Keratinocyte (primary cell): ENCODE measurements at places on chromosomes 6 and 20. TPM values are rescaled to one million over a fixed set of nuclear protein-coding genes. Genes with fewer than 3 reads are reported as not detected.

DNA sequence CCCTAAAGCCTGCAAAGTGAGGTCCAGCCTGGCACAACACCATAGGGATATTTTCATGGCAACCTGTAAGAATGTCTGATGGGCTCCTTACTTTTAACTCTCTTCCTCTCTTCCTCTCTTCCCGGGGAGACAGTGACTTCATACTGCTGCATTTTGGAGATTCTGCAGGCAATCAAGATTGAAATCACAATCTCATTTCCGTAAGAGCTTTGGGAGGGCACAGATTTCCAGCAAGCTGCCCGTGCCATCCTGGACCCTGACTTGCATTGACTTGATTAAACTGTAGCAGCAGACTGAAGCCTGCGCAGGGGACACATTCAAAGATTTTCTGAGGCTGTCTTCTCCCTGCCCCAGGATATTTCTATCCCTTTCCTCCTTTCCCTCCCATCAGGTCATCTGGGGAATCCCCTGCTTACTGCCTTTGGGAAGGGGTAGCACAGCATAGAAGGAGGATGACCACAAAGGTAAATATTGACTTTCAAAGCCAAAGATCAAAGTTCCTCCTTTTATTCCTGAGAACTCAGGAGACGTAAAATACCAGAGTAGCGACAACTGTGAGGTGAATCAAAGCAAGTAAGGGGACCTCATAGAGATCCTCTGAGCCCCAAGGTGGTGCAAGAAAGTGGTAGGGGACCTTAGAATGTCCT lies 504.0 kb upstream of the ARID1B start:
- no peak overlapping the region for H3K4me3 ChIP-seq
- no peak overlapping the region for H3K27ac ChIP-seq
- H3K36me3 ChIP-seq, result no peaks in the 10 kb centered on the region
- DNase-seq, result no peak
- H3K4me1 ChIP-seq, result no peaks in the 10 kb centered on the region

DNA sequence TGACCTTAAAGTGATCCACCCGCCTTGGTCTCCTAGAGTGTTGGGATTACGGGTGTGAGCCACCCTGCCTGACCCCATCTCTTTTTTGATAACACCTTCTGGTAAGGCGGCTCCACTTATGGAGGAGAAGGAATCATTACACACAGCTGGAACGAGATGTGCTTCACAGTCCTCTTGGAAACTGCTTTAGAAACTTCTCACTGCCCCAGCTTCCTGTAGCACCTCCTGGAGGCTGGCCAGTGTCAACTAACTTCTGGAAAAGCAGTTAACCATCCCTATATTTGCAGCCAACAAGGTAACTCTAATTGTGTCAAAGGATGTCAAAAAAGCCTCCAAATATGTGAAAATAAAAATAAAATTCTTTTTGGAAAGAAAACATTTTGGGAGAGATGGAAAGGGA lies 48.8 kb upstream of the BCLAF1 start:
- no peak overlapping the region for H3K4me3 ChIP-seq
- DNase-seq, result no peak
- H3K4me1 ChIP-seq, result no peaks in the 10 kb centered on the region
- no peaks in the 10 kb centered on the region for H3K27me3 ChIP-seq
- peaks cover 6% of the 10 kb centered on the region for H3K36me3 ChIP-seq
- H3K27ac ChIP-seq, result no peak overlapping the region

DNA sequence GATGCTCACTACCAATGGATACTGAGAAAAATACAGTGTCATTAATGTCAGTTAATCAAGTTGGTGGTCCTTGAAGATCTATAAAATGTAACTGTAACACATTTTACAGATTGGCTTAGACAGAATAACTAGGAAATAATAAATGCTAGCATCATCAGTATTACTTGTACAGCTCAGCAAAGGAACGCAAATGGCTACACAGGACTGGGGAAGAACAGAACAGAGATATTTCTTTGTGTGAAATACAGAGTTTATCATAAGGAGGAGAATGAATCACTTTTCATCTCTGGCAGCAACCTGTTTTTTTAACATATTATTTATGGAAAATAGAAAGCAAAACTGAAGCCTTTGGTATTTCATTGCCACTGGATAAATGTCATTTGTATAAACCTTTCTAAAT lies 8.2 kb upstream of the QKI start:
- no peak overlapping the region for H3K4me3 ChIP-seq
- no peaks in the 10 kb centered on the region for H3K36me3 ChIP-seq
- no peaks in the 10 kb centered on the region for H3K27me3 ChIP-seq
- no peak for DNase-seq
- no peak overlapping the region for H3K27ac ChIP-seq

GRCh38 chr6:37696220-37696840 lies 1.4 kb downstream of the MDGA1 start:
- H3K4me3 ChIP-seq, result peak overlapping the region; percentile 63
- H3K27ac ChIP-seq, result no peak overlapping the region
- H3K27me3 ChIP-seq, result peaks cover 62% of the 10 kb centered on the region
- H3K4me1 ChIP-seq, result peaks cover 22% of the 10 kb centered on the region
- H3K36me3 ChIP-seq, result no peaks in the 10 kb centered on the region

DNA sequence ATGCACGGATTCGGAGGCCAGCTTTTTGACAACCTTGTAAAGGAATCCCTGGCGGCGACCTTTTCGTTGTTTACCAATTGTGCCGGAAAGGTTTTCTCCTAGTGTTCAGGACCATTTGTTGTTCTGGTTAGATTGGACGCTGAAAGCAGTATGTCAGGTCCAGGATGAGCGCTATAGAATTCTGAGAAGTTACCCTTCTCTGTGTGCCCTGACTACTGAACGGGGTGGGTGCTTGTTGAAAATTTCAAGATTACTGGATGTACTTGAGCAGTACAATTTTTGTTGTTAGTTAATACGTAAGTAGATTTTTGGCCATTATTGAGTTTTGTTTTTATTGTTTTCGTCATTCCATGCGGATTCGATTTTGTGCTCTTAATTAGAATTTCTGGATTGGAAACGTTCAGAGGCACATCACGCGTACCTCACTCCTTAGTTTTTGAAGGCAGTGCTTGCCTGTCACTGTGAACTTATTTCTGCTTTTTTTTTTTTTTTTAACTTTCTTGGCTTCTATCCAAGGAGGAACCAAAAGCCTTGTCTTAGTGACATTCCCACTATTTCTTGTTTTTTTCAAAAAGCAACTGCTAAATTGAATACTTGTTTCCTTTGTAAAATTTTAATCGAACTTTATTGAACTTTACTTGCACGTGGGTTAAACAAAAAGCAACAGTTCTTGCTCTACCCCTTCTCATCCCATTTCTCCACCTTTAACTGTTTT lies 898 bp downstream of the XRN2 start:
- H3K4me3 ChIP-seq, result peak overlapping the region; percentile 99
- peak overlapping the region; percentile 94 for H3K27ac ChIP-seq
- peaks cover 2% of the 10 kb centered on the region for H3K36me3 ChIP-seq
- H3K27me3 ChIP-seq, result no peaks in the 10 kb centered on the region
- no peak for DNase-seq

DNA sequence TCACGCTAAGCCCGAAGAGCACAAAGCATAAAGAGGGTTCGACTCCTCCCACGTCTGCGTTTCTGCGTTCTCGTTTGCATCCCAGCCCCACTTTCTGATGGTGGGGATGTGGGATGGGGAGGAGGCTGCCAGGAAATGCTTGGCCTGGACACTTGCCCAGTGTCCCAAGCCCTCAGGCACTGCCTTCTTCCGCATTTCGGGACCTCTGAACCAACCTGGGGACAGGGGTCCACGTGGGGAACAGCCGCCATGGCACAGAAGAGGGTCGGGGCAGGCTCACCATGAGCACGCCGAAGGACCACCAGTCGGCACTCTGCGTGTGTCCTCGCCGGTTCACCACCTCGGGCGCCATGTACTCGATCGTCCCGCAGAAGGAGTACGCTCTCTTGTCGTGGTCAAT lies 88.2 kb downstream of the RAMACL start:
- H3K4me3 ChIP-seq, result no peak overlapping the region
- no peak overlapping the region for H3K27ac ChIP-seq
- no peaks in the 10 kb centered on the region for H3K4me1 ChIP-seq
- H3K36me3 ChIP-seq, result no peaks in the 10 kb centered on the region
- no peak for DNase-seq
- no peaks in the 10 kb centered on the region for H3K27me3 ChIP-seq

- DNase-seq, result no peak
- H3K27ac ChIP-seq, result no peak overlapping the region
- no peaks in the 10 kb centered on the region for H3K36me3 ChIP-seq
- peaks cover 4% of the 10 kb centered on the region for H3K4me1 ChIP-seq
Measured at GRCh38 chr6:5645328-5646290, 361.1 kb downstream of the NRN1 start.

BFSP1 gene
- 1.8 to 2.2 TPM (median 2.2 TPM) in 3 replicates for polyA plus RNA-seq

GRCh38 chr20:36098364-36098763 lies 56.2 kb upstream of the EPB41L1 start:
- no peaks in the 10 kb centered on the region for H3K36me3 ChIP-seq
- H3K4me1 ChIP-seq, result peaks cover 17% of the 10 kb centered on the region
- H3K27me3 ChIP-seq, result no peaks in the 10 kb centered on the region
- no peak overlapping the region for H3K4me3 ChIP-seq

DNA sequence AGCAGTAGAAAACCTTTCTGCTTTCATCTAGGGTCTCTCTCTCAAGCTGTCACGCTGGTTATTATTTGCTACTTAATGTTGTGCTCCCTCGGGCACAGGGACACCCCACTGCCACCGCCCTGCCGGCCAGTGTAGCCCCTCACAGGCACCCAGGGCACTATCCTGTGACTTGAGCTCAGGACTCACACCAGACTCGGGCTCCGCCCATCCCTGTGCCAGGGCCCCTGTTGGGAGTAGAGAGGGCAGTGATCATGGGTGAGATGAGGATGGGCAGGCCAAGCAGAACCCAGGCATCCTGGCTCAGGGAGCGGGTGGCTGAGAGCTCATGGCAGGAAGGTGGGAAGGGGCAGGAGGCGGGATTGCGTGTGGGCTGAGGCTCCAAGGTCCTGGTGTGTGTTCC lies 371.9 kb downstream of the ZFAND3 start:
- H3K27me3 ChIP-seq, result no peaks in the 10 kb centered on the region
- H3K36me3 ChIP-seq, result no peaks in the 10 kb centered on the region
- no peaks in the 10 kb centered on the region for H3K4me1 ChIP-seq
- no peak overlapping the region for H3K27ac ChIP-seq

DNA sequence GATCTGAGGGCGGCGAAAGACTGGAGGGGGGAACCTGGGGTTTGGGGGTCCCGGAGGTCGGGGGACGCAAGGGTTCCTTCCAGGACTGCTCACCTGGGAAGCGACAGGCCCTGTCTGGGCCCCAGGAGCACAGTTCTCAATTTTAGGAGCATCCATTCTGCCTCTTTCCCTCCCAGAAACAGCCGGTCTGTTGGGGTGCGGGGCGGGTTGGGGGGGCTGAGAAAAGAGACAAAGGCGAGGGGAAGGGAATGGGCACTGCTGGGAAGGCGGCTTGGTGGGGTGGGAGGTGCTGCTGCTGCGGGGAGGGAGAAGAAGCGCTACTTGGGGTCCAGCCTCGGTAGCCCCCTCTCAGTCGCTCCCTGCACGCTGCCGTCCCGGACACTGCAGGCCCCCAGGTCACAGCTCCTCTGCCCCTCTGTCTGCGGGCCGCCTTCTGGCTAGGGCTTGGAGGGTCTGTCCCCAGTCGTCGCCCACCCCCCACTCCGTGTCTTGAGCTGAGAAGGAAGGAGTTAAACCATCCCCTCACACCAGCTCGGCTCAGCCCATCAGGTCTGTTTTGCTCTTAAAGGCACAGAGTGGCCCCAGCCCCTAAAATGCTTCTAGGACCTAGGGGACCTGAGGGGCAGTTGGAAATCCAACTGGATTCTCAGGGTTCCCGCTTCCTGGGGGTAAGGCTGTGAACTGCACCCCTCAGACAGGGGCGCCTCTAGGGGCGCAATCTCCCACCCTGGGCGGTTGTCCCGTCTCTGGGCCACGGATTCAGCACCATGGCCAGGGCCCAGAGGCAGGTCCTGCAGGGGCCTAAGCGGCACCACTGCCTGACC lies 690 bp downstream of the GDAP1L1 start:
- H3K27ac ChIP-seq, result no peak overlapping the region
- H3K36me3 ChIP-seq, result no peaks in the 10 kb centered on the region
- no peak for DNase-seq
- H3K4me1 ChIP-seq, result no peaks in the 10 kb centered on the region
- peaks cover 23% of the 10 kb centered on the region for H3K27me3 ChIP-seq
